IPS-NIHi11 (cell line): ENCODE measurements at places on chromosomes 3 and 15.

DNA sequence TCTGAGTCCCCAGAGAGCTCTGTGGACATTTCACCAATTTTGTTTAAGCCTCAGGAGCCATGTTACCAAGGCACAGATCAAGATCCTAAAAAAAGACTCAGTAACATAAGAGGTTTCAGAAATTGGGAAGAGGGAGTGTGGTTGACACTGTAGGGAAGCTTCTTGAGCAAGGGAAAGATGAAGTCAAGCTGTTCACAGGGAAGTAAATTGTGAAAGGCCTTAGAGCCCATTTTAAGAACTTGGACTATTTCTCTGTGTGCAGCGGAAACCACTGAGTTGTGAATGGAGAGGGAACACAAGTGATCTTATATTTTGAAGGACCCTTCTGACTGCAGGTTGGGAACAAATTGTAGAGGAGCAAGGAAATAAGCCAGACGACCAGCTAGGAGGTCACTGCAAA is 18.7 kb downstream of the BCL2A1 start:
- no peak for DNase-seq

DNA sequence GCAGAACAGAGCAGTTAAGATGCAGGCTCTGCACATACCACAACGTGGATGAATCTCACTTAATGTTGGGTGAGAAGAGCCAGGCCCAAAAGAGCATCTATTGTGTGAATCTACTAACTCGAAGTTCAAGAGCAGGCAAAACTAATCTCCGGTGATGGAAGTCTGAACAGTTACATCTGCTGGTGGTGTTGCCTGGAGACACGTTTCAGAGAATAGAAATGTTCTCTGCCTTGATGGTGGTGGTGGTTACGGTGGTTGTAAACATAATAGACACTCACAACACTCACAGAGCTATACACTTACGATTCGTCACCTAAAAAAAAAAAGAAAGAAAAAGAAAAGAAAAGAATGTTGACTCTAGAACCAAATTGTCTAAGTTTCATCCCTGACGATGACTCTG is 86.8 kb downstream of the LIPC start:
- no peak for DNase-seq

GRCh38 chr3:115186351-115187148 is 39.5 kb upstream of the ZBTB20 start:
- no peak for DNase-seq

DNA sequence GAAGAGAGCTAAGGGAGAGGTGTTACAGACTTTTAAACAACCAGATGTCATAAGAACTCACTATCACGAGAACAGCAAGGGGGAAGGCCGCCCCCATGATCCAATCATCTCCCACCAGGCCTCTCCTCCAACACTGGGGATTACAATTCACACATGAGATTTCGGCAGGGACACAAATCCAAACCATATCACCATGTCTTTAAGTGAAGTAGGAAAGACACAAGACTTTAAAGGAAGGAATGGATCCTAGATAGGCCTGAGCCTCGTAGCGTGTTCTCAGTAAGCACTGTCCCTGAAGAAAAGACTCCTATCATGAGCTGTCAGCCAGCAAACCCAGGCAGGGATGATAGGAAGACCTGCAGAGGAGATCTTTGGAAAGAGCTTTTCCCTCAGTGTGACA is 15.1 kb upstream of the RPS27L start:
- DNase-seq = no peak

GRCh38 chr3:22474706-22475445 is 723.9 kb upstream of the ZNF385D start:
- no peak for DNase-seq

DNA sequence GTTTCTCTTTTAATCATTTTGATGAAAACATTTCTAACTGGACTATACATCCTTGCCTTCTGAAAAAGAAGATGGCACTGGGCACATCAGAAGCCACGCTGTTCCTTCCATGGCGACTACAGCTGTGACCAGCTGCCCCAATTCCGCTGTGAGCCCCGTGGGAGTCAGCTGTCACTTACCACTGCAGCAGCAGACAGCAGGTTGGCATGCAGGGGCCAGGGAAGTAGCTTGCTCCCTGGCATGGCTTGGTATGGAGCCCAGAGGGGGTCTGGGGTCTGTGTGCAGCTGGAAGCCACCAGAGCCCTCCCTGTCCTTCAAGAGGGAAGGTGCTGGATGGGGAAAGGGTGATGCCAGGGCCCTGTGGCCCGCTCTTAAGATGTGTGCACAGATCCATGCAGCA is 4.5 kb upstream of the ZXDC start:
- DNase-seq = no peak

GRCh38 chr3:137163958-137164357 is 206.2 kb downstream of the IL20RB start:
- no peak for DNase-seq

DNA sequence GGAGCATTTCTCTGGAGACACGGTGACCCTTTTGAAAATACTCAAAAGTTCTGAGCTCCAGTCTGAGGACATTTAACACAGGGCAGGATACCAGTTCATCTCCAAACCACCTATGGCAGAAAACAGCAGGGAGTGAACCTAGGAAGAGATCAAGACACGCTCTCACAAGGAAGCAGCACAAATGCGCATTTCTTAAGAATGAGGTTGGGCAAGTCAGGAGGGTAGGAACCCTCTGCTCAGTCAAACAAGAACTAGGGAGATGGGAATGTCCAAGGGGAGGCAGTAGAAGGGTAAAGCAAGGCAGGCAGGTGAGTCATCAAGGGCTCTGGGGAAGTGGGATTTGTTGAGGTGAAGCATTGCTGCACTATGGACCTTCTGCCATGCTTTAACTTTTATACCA is 60.3 kb upstream of the PSMD6 start:
- no peak for DNase-seq

- no peak for DNase-seq
Observed at GRCh38 chr3:140994316-140994715, 52.7 kb downstream of the SLC25A36 start.

GRCh38 chr15:99981839-99982658 is 248.8 kb upstream of the LYSMD4 start:
- no peak for DNase-seq

GRCh38 chr3:163543662-163544061 is 1534.6 kb downstream of the SI start:
- DNase-seq = no peak

DNA sequence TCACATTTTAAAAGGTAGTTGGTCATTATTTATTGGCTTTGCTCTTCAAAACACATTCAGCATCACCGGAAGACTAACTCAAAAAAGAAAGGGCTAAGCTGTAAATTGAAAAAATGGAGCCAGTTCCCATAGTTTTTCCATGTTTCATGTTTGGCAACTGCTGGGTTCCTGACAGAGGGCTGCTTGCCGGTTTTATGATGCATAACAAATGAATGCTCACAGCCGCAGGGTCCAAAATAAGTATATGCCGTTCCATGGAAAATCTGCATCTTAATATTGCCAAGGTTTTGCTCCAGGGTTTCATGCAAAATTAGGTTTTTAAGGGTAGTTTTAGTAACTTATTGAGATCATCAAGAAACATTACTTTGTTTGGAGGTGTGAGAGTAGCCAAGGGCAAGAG is 15.8 kb downstream of the SLC12A1 start:
- no peak for DNase-seq

DNA sequence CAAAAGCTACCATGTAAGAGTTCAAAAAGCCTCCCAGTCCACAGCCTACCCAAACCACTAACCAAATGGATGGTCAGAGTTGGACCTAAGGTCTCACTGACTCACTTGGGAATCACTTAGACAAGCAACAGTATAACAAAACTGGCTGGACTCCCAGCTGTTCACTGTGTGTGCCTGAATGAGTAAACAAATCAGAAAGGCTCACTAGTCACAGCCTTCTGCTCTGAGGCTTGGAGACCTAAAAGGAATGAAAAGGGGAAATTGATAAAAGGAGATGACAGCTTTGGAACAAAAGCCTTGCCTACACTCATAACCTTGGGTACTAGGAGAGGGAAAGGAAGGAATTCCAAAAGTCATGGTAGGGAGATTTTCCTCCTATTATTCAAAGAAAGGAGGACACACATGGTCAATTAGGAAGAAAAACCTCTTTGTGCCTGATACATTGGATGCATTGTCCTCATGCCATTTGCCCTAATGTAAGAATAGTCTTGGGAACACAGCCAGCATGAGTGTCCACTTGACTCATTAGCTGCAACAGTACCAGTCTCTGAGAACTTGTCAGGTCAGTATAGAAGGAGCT is 92.3 kb downstream of the FRMD5 start:
- DNase-seq = peak; percentile 29

- peak; percentile 19 for DNase-seq
Observed at GRCh38 chr3:112531358-112531781, 30.4 kb downstream of the ATG3 start.

DNA sequence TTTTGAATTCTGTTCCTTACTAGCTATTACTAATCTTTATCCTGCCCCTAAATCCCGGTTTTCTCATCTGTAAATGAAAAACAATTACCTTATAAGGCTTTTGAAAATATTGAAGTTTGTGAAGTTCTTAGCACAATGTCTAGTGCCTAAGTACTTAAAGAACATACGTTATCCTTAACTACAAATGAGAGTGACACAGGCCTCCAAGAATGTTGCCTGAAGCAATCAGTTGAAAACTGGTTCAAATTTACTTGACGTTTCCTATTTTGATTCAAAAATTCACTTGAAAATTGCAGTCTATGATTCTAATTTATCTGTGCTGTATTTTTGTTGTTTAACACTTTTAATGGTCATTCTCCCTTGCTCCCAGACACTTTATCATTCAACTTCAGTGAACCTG is 3.2 kb downstream of the SENP7 start:
- no peak for DNase-seq
